ENCODE measurements at places on chromosomes 5 and 9. TPM values are rescaled to one million over a fixed set of nuclear protein-coding genes. Genes with fewer than 3 reads are reported as not detected.

- H3K27ac ChIP-seq: no peak overlapping the region
- DNase-seq: no peak
- no peaks in the 10 kb centered on the region for H3K27me3 ChIP-seq
Measured at GRCh38 chr9:114469091-114469853, 36.0 kb downstream of the WHRN start.

DNA sequence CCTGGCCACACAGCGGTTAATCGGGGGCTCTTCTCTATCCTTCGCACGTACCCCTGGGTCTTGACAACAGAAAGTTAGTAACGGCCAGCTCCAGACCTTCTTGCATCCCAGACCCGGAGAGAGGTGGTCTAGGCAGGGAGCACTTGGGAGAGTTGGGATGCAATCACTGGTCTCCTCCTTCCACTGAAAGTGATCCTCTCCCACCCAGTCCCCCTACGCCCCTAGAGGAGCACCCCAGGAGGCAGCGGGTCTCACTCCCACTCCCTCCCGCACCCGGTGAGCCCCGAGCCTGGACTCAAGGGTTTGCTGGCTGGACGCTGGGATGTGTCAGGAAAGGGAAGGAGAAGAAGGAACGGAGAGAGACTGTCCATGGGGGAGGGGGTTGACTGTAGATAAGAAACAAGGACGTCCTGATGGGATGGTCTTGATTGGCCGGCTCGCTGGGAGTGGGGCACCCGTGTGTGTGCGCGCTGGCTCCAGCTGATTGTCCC lies 2.0 kb downstream of the RORB start:
- peak overlapping the region; percentile 46 for H3K4me3 ChIP-seq
- H3K27ac ChIP-seq: no peak overlapping the region
- peaks cover 24% of the 10 kb centered on the region for H3K4me1 ChIP-seq
- peaks cover 31% of the 10 kb centered on the region for H3K27me3 ChIP-seq

DNA sequence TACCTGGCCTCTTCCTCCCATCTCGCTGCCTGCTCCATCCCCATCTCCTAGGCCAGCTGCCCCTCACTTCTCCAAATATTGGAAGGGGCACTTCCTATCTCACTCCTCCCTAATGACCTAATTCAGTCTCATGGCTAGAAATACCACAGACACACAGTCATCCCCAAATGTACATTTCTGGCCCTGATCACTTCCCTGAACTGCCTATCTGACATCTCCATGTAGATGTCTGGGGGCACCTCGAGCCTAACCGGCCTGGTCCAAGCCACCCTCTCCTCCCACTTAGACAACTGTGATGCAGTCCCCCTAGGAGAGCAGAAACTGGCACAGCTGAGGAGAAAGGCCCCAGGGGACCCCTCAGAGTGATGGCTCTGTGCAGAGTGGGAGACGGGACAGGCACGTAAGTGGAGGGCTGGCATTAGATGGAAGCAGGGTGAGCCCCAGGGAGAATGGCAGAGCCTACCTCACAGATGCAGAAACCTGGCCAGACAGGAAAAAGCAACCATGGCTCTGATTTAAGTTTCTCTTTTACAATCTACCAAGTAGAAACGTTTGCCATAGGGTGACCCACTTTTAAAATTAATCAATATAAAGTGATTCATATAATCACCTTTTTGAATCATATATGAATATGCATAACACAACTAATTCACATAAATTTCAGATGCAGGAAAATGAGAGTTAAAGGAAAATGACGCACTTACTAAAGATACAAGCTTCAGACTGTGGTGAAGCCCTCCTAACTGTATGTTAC lies 22.1 kb downstream of the CAMSAP1 start:
- no peak for DNase-seq
- no peaks in the 10 kb centered on the region for H3K36me3 ChIP-seq
- peak overlapping the region; percentile 72 for H3K27ac ChIP-seq
- peaks cover 1% of the 10 kb centered on the region for H3K27me3 ChIP-seq
- peak overlapping the region; percentile 33 for H3K4me3 ChIP-seq
- H3K4me1 ChIP-seq: peaks cover 50% of the 10 kb centered on the region

GRCh38 chr9:106626936-106627335 lies 236.0 kb upstream of the ZNF462 start:
- no peak overlapping the region for H3K4me3 ChIP-seq
- no peak for DNase-seq
- no peaks in the 10 kb centered on the region for H3K27me3 ChIP-seq
- H3K4me1 ChIP-seq: no peaks in the 10 kb centered on the region

DNA sequence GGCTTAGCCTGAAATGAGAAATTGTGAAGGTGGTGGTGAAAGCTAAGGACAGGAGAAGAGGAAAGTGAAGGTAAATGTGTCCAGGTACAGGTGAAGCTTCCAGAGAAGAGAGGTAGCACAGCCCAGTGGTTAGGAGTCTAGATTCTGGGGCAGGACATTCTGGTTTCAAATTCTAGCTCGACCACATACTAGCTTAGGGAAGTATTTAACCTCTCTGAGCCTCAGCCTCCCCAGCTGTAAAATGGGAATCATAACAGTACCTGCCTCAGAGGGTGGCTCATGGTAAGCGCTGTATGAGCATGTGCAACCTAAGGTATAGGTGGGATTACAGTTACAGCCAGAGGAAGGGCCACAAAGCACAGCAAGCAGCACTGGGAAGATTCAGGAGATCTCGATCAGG lies 55.2 kb downstream of the PCDH1 start:
- no peak for DNase-seq
- peaks cover 13% of the 10 kb centered on the region for H3K4me1 ChIP-seq
- no peak overlapping the region for H3K27ac ChIP-seq
- no peak overlapping the region for H3K4me3 ChIP-seq

- H3K27me3 ChIP-seq: peaks cover 12% of the 10 kb centered on the region
- no peak for DNase-seq
- H3K36me3 ChIP-seq: no peaks in the 10 kb centered on the region
- peaks cover 28% of the 10 kb centered on the region for H3K4me1 ChIP-seq
Measured at GRCh38 chr5:135134691-135135381, 100.8 kb upstream of the PITX1 start.

- H3K4me3 ChIP-seq: no peak overlapping the region
- no peaks in the 10 kb centered on the region for H3K36me3 ChIP-seq
- peaks cover 1% of the 10 kb centered on the region for H3K27me3 ChIP-seq
- no peak overlapping the region for H3K27ac ChIP-seq
- H3K4me1 ChIP-seq: 0 out of 2 replicates have a peak, but pooled peaks cover 4% of the 10 kb centered on the region
Measured at GRCh38 chr5:157046041-157046440, 12.9 kb downstream of the HAVCR1 start.

Gene ANKRD31
- 0.02 TPM for total RNA-seq

Gene CATSPER3
- 0.20 TPM for total RNA-seq

Gene GABRA6
- not detected for total RNA-seq

Gene ATP10B
- not detected for total RNA-seq

Gene RNF44
- total RNA-seq: 11.2 TPM

Gene SLC34A3
- not detected for total RNA-seq
